Suppressor macrophage treated with lipopolysaccharide for 4 hours (primary cell): ENCODE measurements at places on chromosomes 1 and 21.

DNA sequence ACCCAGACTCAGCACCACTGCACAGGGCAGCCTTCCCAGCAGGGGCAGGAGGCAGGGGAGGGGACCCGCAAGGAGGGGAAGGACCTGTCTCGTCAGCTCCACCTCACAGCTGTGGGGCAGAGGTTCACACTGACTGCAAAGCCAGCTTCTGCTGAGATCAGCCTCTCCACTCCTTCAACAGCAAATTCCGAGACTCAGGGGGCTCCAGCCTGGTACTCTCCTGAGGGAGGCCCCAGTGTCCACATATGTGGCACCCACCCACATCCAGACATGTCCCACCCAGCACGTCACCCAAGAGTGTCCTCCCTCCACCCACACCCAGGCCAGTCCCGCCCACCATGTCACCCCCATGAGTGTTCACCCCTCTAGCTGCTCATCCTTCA lies 329.5 kb downstream of the NPHP4 start:
- no peak for DNase-seq

- no peak for DNase-seq
Measured at GRCh38 chr1:168004531-168004930, 67.7 kb upstream of the MPC2 start.

DNA sequence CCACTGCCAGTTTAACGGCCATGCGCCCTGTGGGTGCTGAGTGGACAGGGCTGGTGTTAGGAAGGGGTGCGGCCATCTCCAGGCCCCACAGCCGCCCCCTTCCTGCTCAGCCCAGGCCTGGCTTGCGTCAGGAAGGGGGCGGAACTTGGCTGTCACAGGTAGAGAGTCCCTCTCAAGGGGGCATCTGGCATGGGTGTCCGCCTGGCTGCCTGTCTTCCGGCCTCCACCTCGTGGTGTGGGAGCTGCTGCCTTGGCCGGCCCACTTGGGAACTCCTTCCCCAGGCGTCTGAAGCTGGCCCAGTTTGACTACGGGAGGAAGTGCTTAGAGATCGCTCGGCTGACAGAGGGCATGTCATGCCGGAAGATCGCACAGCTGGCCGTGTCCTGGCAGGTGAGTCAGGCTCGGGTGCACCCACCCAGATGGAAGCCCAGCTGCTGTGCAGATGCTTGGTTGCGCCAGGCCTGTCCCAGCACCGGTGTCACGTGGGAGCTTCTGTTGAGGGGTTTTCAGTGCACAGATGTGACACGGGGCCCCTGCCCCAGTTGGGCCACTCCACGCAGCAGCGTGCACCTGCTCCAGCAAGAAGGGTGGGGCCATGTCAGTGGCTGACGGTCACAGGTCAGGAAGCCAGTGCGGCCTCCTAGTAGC lies 9.1 kb upstream of the ATAD3B start:
- no peak for DNase-seq

GRCh38 chr1:155499953-155500639 lies 62.5 kb downstream of the ASH1L start:
- peak; percentile 40 for DNase-seq

GRCh38 chr1:46554597-46555381 lies 3.3 kb upstream of the KNCN start:
- no peak for DNase-seq

DNA sequence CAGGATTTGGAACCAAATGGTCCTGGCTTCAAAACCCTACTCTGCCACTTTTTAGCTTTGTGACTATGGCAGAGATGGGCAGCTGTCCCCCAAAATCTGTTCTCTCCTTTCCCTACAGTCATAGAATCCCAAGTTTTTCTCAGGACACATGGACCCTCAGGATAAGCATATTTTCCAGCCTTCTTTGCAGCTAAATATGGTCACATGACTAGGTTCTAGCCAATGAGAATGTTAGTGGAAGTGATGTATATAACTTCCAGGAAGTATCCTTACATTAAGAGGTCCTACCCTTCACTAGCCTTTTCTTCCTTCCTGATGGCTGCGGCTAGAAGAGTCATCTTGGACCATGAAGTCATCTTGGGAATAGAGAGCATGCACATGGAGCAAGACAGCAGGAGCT lies 5.9 kb downstream of the IGSF3 start:
- no peak for DNase-seq

GRCh38 chr1:97119260-97120158 lies 397.9 kb downstream of the PTBP2 start:
- no peak for DNase-seq

- peak; percentile 57 for DNase-seq
Measured at GRCh38 chr1:14516974-14517840, 81.3 kb upstream of the KAZN start.

DNA sequence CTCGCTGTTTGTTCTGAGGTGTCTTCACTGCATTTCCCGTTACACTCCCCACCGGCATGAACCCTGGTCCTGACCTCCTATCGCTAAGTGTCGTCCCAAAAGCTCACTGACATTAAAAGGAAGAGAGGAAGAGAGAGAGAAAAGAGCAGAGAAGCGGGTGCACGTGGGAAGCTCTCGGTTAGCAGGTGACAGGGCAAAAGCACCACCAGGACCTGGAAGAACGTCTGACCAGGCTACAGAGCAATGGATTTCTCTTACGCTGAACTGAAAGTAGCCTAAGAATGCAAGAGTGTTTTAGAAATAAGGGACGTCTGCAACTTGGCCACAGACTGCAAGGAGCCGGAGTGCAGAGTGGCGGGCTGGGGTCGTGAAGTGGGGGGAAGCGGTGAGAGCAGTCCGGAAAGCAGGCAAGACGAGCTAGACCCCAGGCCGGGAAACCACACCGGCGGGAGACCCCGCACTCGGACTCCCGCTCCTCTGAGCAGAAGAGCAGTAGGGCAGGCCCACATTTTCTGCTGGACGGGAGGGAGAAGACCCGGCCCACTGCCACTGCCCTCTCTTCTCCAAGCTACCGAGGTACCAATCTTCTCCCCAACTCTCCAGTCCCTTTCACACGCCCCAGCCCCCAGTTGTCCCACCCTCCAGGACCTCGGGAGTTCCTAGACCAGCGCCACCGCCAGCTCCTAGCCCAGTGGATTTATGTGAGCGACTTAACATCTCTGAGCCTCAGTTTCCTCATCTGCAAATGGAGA lies 8.3 kb upstream of the MPZL1 start:
- peak; percentile 33 for DNase-seq

- DNase-seq: no peak
Measured at GRCh38 chr1:77399250-77400086, 117.6 kb downstream of the AK5 start.

- DNase-seq: no peak
Measured at GRCh38 chr21:16773206-16773605, 739.6 kb upstream of the CXADR start.

- DNase-seq: no peak
Measured at GRCh38 chr1:111723871-111724270, 15.3 kb downstream of the INKA2 start.

DNA sequence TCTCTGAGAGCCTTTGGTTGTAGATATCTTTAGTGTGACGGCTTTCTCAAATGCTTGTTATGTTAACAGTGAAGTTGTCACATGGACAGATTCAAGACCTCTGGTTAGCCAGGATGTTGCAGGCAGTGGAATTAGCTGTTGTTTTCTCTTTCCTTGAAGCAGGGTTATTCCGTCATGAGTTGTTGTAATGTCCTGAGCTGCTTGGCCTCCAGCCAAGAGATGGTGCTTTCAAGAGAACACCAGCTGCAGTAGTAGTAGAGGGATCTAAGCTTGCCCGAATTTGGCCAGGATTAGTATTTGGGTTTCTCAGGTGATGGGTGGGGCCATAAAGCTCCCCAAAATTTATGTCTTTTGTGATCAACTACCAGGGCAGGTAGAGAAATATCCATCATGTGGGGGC lies 13.4 kb downstream of the KCNE1 start:
- DNase-seq: no peak

GRCh38 chr1:20008391-20008841 lies 29.0 kb upstream of the PLA2G2A start:
- peak; percentile 13 for DNase-seq

DNA sequence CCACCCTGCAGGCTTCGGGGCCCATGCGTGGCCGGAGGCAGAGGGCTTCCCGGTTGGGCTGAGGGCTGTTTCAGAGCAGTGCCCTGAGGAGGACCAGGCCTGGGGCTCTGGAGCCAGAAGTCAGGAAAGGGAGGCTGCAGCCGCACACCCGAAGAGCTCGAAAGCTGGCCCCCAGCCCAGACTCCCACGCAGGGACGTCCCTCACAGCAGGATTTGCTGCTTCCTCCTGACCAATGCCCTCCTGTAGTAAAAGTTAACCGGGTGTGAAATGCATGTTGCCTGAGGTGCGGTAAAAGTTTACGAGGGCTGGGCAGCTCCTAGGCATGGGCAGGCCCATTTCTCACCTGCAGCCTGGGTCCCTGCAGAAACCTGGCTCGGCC lies 101.5 kb upstream of the ARHGEF16 start:
- no peak for DNase-seq

DNA sequence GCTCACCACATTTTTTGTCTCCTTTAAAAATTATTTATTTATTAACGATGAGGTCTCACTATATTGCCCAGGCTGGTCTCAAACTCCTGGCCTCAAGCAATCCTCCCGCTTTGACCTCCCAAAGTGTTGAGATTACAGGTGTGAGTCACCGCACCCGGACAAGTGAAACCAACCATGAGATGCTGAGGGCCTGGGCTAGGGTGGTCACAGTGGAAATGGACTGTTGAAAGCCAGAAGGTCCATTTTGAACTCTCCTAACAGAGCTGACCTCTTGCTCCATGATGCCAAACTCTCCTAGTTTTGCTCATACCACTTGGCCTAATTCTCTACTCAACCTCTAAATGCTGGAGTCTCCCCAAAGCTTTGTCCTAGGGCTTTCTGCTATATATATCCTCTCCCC lies 109.1 kb downstream of the SLC45A1 start:
- no peak for DNase-seq

DNA sequence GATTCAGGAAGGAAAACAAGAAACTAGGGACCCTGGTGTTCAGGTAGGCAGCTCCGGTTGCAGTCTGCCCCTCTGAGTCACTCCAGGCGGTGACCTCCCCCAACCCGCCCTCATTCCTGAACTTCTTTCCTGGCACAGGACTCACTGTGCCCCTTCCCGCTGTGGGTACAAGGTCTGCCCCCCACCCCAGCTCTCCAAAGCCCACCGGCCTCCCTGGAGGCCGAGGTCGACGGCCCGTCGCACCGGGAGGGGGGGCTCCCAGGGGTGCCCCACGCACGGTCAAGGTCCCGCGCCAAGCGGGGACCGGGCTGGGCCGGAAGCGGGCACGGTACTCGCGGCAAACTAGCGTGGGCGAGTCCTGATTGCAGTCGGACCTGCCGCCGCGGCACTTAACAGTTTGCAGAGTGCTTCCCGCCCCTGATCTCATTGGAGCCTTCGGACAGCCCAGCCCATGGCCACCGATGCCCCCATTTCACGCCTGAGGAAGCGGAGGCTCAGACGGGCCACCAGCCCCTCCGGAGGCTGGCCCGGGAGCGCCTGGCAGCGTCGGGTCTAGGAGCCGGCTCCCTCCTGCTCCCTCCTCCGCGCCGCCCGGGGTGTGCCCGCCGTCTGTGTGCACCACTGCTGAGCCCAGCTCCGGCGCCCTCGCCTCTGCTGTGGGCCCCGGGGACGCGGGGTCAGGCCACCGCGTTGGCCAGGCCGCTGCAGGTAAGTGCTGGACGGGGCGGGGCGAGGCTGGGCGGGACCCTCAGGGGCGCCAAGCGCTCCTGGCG lies at the start of gene GJB3:
TSS of gene GJB3 (plus strand) at position 144 of the 773 bp plus-strand sequence. CDS start 3,549 bp downstream, outside the sequence.
- DNase-seq: no peak
